ENCODE measurements at places on chromosomes 12 and 14.

- no peak for DNase-seq
Observed at GRCh38 chr12:81005606-81006005, 67.9 kb upstream of the LIN7A start.

- DNase-seq, result no peak
Observed at GRCh38 chr14:68574906-68575305, 218.0 kb downstream of the ZFP36L1 start.

DNA sequence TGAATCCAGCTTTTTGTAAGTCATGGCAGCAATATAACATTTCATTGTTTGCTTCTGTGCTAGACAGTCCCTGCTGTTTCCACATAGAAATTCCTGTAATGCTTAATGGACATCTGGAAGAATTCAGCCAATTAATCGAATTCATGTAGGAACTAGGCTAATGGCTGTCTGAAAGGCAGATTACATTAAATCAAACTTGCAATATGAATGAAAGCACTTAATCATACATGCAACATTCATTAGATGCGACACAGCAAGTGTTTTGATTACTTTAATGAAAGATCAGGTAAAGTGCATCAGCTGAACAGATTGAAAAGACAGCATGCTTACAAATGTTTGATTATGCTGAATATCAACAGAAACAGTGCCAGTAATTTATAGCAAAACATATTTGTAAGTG, 24.1 kb upstream of the INSM2 start:
- no peak for DNase-seq

DNA sequence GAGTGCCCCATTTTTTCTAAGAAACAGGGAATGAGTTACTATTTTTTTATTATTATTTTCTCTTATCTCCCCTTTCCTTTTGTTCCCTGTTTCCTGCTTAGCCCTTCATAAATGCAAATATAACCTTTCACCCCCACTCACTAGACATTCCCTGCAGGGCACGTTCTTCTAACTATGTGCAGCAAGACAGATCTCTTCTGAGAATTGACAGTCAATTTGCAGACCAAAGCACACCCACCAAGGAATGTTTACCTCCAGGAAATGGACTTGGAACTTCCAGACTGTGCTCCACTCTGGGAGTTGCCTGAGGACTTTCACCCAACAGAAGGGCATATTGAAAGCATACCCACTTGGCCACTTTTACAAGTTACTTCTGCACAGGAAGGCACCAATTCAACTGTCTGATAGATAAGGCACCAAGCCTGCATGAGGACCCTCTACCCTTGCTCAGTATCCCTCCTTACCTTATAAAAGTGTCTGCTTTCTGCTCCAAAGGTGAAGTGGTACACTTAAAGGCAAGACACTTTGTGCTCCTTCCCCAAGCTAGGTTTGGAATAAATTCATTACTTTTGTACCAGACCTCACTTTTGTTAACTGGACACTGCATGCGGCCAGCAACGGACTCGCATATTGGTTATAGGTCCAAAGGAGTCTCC, 6.5 kb downstream of the TAS2R19 start:
- DNase-seq, result no peak

DNA sequence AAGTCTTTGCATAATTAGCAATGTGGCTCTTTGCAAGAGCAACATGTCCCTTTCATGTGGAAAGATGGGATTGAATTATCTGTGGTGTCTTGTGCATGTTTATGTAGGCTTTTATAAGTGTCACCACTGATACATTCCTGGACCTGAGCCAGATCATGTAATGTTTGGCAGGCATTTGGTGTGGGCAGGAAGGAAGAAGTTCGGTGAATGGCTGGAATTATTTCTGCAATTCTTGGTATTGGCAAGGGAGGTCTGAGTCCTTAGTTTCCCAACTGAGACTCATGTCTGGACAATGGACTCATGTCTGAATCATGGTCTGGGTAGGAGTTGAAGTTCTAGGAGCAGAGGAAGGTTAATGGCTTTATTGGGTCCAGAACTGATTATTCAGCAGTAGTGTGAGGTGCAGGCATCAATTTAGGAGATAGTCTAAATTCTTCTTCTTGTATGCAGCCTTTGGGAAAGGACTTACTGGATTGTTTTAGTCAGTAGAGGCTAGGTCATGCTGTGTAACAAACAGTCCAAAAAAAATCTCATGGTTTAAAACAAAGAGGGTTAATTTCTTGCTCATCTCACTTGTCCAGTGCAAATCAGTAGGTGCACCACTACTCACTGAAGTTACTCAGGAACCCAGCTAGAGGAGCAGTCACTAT, 186.5 kb upstream of the LHX5 start:
- no peak for DNase-seq

DNA sequence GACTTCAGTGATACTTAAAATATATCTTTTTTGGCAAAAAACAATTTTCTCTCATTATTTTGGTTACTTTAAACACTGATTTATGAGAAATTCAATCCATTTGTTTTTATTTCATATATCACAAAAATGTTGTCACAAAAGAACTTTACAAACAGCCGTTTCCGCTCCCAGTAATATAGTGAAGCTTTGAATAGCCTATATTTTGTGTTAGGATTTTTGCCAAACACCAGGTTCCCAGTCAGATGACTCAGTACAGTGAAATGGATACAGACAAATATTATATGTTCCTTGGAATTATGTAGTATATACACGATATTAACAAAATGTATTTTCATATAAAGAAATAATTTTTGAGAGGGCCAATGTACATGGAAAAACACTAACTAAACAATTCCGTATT, 411.1 kb downstream of the CCER1 start:
- no peak for DNase-seq

DNA sequence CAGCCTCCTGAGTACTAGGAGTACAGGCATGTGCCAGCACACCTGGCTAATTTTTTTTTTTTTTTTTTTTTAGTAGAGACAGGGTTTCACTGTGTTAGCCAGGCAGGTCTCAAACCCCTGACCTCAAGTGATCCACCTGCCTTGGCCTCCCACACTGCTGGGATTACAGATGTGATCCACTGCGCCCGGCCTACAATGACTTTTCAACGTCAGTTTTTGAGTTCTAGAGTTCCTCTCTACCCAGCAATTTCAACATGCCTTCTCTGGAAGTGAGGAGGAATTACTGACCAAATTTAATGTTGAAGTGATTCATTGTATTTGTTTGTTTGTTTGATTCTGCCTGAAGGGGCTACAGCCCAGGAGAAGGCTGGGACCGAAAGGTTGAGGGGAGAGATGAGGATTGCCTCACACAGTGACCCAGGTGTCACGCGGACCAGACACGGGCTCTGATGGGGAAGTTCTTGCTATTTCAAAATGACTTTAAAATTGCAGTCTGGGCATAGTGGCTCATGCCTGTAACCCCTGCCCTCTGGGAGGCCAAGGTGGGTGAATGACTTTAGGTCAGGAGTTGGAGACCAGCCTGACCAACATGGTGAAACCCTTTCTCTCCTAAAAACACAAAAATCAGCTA, 8.6 kb upstream of the DENR start:
- DNase-seq, result no peak

DNA sequence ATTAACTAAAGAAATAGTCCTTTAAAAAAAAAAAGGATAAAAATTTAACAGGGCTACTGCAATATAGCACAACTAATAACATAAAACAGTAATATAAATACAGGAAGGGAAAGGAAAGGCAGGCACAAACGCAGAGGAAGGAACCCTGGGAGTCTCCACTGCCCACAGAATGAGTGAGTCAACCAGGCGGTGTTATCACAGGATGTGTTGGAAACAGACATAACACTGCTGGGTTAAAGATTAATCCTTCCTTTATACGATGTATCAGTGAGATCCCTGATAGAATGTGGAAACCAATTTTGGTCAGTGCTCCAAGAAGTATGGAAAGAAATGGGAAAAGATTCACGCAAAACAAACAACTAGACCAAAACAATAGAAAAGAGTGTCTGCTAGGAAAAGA, 47.9 kb downstream of the FGD6 start:
- no peak for DNase-seq

GRCh38 chr12:96198965-96199364, 4.8 kb downstream of the ELK3 start:
- no peak for DNase-seq
